ENCODE measurements at places on chromosomes 11 and 22.

DNA sequence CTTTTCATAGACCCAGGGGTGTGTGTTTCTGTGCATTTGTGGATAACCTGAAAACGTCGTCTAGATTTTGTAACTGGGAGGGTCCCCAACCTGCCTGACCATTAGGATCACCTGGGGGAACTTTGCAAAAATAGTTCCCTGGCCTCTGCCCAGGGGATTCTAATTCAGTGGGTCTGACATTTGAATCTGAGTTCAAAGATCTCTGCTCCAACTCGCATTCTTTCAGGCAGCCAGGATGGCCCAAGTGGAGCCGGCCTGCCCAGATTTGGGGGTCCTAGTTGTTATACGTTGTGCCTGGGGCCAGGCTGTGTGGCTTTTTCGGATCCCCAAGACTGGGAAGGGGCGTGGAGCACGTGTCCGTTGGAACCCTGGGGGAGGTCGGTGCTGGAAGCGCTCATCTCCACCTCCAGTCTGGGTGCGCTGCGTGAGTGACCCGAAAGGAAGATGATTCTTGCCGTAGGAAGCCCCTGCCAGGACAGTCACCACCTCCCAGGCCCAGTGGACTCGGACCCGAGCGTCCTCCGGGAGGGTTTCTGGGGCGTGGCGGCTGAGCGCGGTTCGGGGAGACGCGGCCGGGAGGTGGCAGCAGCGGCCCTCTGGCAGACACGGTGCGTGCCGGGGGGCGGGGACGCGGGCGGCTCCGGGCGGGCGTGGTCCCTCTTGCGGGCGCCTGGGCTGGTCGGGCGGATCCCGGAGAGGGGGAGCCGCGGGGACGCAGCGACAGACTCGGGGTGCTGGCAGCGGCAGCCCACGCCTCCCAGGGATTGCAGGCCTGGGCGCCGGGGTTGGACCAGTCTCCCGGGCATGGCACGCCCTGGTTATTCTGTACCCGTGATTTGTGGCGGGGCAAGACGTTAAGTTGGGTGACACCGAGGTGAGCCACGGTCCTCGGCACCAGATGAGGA is 29.2 kb upstream of the PLET1 start:
- peak; percentile 73 for DNase-seq

DNA sequence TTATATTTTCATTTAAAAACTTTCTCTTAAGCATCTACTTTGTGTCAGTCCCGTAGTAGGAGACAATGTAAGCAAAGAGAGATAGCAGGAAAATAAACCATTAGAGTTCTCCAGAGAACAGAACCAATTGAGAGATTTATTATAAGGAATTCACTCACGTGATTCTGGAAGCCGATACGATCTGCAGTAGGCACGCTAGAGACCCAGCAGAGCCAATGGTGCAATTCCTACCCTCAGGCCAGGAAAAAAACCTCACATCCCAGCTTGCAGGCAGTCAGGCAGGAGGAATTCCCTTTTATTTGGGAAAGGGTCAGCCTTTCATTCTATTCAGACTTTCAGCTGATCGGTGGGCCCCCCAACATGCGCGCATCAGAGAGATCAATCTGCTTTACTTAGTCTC is 7.3 kb upstream of the PLEKHA7 start:
- no peak for DNase-seq

DNA sequence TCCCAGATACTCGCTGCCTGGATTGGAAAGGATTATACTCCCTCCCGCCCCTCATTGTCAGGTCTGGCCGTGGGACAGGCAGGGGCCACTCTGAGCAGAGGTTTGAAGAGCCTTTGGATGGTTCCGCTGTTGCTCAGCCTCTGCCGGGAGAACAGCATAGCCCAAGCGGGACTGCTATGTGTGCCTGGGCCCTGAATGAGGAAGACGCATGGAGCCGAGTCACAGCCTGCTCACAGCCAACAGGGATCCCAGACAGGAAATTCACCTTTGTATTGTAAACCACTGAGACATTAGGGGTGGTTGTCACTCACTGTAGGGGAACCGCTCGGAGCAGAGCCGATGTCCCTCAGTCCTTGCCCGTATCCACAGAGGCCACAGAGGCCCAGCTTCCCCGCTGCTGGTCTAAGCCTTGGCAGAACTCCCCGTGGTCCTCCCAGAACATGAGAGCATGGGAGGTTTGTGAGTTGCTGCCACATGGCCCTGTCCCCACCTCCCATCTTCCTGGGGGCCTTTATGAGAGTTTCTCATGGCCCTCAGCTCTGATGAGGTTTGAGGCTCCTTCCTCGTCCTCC is 10.7 kb upstream of the FAM118A start:
- no peak for DNase-seq

DNA sequence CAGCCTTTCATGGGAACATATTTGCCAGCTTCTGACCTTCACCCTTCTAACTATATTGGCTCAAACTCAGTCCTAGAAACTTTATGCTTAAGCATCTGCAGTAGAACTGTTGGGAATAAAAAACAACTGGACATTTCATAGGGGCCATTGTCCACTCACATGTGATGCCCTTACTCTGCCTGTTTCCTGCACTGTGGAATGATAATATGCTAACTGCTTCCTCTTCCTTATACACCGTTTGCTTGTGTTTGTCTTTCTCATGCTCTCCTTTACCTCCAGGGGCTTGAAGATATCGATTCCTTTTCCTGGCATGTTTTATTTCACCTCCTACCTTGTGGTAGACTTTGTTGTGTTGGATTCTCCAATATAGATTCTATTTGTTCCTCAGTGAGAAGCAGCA is 333.0 kb upstream of the DDI1 start:
- DNase-seq = no peak

GRCh38 chr11:122405547-122406341 is 249.8 kb upstream of the UBASH3B start:
- no peak for DNase-seq

- no peak for DNase-seq
Observed at GRCh38 chr11:112931703-112932102, 29.5 kb upstream of the NCAM1 start.

DNA sequence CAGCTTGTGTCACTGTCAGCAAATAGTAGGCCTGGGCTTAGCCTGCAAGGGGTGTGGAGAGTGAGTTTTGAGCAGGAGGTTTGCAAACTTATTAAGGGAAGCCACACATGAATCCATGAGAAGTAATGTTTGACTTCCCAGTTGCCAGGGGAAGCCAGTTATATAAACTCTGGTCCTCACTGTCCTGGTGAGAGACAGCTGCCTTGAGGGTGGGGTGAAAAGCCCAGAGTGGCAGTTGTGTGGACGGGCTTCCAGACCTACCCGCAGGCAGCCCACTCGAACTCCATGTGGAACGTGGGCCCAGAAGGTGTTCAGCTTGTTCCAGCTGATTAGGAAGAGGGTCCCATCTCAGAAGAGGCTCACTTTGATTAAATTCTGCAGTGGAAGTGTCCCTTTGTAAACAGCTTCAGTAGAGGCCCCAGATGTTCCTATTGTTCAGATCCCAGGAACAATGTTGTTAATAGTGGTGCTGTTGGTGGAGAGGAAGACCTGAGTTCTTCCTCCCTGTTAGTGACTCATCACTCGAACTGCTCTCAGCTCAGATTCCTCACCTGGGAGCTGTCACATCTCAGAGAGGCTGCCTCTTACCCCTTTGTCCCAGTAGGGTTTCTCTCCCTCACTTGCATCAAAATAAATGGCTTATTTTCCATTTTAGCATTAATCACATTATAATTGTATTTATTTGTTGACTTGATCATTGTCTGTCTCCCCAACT is 63.4 kb downstream of the GRAMD1B start:
- no peak for DNase-seq

DNA sequence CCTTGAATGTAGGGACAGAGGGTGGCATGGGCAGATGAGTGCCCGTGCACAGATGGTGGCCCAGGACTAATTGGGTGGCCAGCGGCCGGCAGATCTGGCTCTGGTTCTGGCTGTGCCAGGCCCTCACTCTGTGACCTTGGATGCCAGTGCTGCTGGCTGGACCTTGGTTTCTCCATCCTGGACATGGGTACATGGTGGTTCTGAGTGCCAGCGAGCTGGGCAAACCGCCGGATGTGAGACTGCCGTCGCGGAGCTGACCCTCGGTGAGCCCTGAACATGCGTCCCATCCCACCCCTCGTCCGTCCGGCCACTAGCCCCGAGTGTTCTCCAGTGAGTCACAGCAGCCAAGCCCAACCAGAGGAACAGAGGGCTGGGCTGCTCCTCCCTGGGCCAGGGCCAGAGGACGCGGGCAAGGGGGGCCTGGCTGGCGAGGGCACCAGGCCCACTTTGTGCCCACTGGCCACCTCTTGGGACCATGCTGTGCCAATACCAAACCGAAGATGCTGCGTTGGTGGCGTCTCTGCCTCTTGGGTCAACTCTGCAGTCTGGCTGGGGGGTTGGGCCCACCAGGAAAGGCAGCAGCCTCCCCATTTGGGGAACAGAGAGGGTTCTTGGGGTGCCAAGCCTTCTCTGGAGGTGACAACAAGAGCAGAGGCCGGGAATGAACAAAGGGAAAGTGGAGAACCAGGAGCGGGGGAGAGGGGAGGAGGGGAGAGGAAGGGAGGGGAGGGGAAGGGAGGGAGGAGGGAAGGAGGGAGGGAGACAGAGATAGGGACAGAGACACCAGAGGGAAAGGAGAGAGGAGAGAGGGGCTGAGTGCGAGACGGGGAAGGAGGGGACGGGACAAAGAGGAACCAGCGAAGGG is 10.7 kb downstream of the LSP1 start:
- DNase-seq = no peak

GRCh38 chr22:19959043-19959586 is 17.5 kb upstream of the TXNRD2 start:
- no peak for DNase-seq

DNA sequence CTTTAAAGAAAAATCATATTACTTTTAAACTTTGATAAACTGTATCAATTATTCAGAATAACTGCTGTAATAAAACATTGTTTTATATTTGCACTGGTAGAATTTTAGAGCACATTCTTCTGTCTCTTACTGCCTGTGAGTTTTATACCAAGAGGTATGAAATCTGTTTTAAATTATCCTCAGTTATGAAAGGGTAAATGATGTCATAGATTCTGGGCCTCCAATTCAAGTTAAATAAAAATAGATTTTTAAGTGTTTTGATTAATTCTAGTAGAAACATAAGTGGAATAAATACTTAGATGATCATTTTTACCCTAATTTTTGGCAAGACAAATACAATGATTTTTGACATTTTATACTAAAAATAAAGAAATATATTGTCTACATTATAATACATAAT is 93.0 kb downstream of the GUCY1A2 start:
- no peak for DNase-seq

GRCh38 chr22:49154433-49154832 is 673.2 kb downstream of the BRD1 start:
- DNase-seq = no peak

DNA sequence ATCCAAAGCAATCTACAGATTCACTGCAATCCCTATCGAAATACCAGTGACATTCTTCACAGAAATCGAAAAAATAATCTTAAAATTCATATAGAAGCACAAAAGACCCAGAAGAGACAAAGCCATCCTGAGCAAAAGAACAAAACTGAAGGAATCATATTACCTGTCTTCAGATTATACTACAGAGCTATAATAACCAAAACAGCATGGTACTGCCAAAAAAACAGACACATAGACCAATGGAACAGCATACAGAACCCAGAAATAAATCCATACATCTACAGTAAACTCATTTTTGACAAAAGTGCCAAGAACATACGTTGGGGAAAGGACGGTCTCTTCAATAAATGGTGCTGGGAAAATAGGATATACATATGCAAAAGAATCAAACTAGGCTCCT is 18.9 kb downstream of the RRP8 start:
- no peak for DNase-seq

- DNase-seq = no peak
Observed at GRCh38 chr22:40345815-40346184, 500 bp upstream of the ADSL start.

GRCh38 chr11:15910761-15911160 is 445.6 kb downstream of the SOX6 start:
- no peak for DNase-seq

- no peak for DNase-seq
Observed at GRCh38 chr11:124672536-124673215, 863 bp downstream of the SIAE start.

DNA sequence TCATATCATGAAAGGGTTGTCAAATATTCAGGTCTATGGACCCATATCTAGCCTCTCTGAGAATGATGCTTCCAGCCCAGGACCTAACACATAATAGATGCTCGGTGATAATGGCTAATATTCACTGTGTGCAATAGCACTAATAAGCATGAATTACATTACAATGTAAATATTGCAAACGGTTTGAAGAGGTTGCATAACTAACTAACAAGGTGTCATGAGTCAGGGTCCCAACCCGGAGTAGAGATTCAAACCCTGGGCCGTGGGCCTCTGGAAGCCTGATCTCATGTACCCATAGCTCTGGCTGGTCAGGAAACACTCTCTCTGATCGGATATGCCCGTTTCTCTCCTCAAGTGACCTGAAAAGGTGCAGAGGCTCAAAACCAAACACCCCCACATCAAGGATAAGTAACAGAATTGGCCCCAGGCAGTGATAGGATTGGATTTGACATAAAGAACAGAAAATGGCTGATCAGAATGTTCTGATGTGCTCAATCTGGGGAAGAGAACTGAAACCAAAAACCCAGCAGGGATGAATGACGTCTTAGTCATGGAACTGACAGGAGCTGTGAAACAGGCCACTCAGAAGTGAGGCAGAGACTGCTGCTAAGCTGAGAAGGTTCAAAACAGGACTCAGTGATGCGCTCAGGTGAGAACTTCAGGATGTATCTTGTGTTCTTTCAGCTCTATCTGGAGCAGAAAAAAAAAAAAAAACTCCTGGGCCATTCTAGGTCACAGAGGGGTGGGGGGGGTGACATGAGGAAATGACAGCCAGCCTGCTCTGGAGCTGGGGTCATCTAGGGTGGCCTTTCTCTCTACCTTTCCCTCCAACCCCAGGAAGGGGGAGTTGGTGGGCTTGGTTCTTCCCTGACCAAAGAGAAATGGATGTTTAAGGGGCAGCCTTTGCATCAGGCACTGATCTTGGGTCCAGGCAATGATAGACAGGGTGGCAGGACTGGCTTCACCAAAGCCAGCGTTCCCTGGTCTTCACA is 6.6 kb upstream of the KCTD17 start:
- DNase-seq = no peak

- no peak for DNase-seq
Observed at GRCh38 chr11:64359712-64360445, 917 bp downstream of the RPS6KA4 start.

GRCh38 chr11:71936825-71937224 is 8.0 kb downstream of the RNF121 start:
- DNase-seq = no peak

GRCh38 chr11:4066910-4067309 is 27.7 kb upstream of the RRM1 start:
- no peak for DNase-seq

DNA sequence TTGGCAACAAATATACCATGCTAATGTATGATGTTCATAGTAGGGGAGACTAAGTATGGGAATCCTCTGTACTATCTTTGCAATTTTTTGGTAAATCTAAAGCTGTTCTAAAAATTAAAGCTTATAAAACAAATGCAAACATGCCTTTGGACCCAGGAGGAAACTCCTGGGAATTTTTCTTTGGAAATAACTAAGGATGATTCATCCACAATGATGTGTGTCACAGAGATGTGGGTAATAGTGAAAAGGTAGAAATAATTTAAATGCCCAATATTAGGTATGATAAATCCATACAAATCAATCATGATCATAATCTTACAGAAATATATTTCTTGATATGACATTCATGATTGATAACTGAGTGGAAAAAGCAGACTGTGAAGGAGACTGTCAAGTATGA is 135.8 kb downstream of the TRIM44 start:
- DNase-seq = no peak

All from stimulated activated CD4-positive, alpha-beta T cell treated with anti-CD3 and anti-CD28 coated beads, Interleukin-15, amount 100 ng/mL, for 1 hour (primary cell).